B cell (primary cell): ENCODE measurements at places on chromosomes 12 and 14.
A peak's percentile ranks its signal among the peaks of the same experiment; 100 is the strongest.

GRCh38 chr14:69768873-69769272 lies 1.9 kb downstream of the SRSF5 start:
- H3K4me1 ChIP-seq = peaks cover 27% of the 10 kb centered on the region
- no peaks in the 10 kb centered on the region for H3K27me3 ChIP-seq
- no peak overlapping the region for H3K4me3 ChIP-seq

DNA sequence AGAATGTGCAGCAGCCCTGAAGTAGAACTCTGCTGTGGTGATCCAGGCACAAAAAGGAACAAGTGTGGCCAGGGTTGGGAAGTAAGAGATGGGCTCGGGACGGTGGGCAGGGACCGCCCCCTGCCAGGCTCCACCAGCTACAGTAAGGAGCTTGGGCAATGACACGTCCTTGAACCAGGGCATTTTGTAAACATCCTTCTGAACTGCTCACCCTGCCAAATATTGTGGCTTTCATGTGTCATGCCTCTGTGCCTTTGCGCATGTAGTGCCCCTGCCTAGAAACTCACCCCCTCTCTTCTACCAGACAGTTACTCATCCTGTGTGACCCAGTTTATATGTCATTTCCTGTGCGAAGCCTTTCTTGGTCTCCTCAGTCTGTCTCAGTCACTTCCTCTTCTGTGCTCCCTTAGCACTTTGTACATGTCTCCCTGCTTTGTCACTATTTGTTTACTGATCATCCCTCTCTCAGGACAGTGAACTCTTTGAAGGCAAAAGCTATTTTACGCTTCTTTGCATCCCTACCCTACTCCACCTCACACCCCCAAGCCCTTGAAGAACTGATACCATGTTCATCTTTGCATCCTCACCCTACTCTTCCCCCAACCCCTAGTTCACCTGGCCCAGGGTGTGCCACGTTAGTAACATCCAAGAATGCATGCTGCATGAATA lies 108.9 kb upstream of the PLEKHG7 start:
- peak; percentile 94 for DNase-seq
- no peaks in the 10 kb centered on the region for H3K27me3 ChIP-seq
- H3K36me3 ChIP-seq = no peaks in the 10 kb centered on the region
- H3K4me1 ChIP-seq = peaks cover 25% of the 10 kb centered on the region

DNA sequence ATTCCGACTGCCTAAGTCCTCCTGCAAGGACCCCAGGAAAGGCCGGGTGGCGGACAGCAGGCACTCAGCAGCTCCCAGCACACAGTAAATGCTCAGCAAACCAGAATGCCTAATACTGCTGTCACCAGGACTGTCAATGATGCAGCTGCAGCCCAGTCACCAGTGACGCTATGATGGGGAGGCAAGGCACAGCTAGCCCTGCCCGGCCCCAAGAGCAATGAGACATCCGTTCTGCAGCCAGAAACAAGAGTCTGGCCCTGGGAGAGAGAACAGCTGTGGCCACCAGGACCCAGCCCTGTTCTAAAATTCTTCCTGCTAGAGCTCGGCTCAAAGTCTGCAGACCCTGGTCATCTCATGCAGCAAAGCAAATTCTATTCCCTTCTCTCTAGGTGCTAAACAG lies 69.8 kb downstream of the NCOR2 start:
- no peak overlapping the region for H3K4me3 ChIP-seq
- H3K4me1 ChIP-seq = peaks cover 64% of the 10 kb centered on the region
- no peak overlapping the region for H3K27ac ChIP-seq
- DNase-seq = no peak
- H3K36me3 ChIP-seq = no peaks in the 10 kb centered on the region

DNA sequence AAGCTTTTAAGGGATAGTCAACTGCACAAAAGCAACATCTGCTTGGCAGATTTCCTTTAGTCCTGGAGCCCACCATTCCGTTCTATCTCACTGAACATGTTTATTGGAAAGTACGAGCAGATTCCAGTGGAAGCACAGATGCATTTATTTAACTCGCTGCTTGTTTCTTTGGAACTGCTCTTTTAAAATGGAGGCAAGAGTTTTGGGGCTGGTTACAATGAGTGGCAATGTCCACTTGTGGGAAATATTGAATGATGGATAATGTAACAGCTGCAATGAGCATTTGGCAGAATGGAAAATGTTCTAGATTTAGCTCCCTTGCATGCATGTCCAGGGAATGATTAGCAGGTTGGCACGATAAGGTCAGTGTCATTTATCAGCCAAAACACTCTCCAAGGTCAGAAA lies 163.0 kb downstream of the ATP23 start:
- H3K36me3 ChIP-seq = no peaks in the 10 kb centered on the region
- no peak overlapping the region for H3K27ac ChIP-seq
- no peak overlapping the region for H3K4me3 ChIP-seq
- no peaks in the 10 kb centered on the region for H3K4me1 ChIP-seq

GRCh38 chr12:5587711-5588121 lies 155.8 kb downstream of the NTF3 start:
- H3K4me1 ChIP-seq = no peaks in the 10 kb centered on the region
- H3K27me3 ChIP-seq = no peaks in the 10 kb centered on the region
- no peak overlapping the region for H3K27ac ChIP-seq
- DNase-seq = no peak

DNA sequence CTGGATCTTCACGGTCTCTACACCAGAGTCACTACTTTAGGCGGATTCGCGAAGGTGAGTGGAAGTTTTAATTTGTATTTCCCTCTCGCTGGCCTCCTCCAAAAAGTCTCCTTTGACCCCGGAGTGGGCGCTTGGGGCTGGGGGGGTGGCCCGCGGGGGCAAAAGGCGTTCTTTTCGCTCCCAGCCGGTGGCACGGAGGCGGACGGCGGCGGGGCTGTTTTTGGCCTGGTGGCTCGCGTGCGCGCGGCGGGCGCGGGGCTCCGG lies 510 bp downstream of the ARID2 start:
- H3K27ac ChIP-seq = peak overlapping the region; percentile 99
- no peak for DNase-seq
- H3K36me3 ChIP-seq = no peaks in the 10 kb centered on the region
- H3K27me3 ChIP-seq = no peaks in the 10 kb centered on the region

DNA sequence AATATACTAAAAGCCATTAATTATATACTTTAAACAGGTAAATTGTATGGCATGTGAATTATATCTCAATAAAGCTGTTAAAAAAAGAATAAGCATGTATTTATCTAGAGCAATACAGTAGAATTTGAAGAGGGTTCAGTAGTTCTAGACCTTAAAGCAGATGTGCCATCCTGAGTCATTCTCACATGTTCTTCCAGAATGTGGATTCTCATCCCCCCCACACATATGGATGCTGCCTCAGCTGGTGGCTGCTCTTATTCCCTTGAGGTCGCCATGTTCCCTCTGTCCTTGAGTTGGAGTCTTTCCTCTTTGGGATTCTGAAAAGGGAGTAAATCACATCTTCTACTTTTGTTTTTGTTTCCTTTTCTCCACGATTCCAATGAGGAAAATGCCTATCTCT lies 321.3 kb downstream of the AEBP2 start:
- H3K4me1 ChIP-seq = no peaks in the 10 kb centered on the region
- H3K27ac ChIP-seq = no peak overlapping the region
- no peaks in the 10 kb centered on the region for H3K27me3 ChIP-seq
- DNase-seq = no peak

DNA sequence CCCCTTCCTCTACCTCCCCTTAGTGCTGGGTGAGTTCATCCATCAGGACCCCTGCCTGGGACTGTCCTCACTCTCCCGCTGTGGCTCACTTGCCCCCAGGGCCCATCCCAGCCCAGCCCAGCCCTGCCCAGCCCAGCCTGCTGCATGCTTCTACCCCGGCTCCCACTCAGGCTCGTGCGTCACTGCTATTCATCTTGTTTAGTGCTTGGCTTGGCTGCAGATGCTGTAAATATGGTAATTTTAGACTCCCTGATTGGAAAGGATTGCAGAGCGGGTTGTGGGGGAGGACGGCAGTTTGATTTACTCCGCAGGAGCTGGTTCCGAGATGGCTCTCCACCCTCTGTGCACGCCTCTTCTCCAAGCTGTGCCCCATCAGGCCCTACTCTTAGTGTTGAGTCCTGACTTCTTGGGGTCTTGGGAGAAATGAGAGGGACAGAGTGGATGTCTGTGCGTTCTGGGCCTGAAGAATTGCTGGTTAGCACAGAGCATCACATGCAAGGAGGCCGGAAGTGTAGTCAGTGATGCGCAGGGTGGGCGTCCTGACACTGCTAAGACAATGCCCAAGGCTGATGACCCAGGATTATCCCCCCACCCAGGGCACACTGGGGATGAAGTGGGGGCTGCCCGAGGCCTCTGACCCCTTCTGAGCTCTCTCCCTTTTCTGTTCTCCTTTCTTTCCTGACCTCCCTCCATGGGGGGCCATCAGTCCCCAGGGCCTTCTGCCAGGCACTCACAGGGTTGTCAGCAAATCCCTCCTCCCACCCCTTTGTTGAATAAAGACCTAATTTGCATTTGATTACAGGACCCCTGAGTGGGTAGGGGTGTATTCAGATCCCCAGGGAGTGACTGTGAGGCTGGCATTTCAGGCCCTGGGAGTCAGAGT lies 244.4 kb downstream of the ZFP36L1 start:
- DNase-seq = no peak
- H3K4me1 ChIP-seq = peaks cover 20% of the 10 kb centered on the region
- no peaks in the 10 kb centered on the region for H3K27me3 ChIP-seq
- no peak overlapping the region for H3K4me3 ChIP-seq

GRCh38 chr14:49670475-49670874 lies 17.5 kb downstream of the POLE2 start:
- no peak for DNase-seq
- no peaks in the 10 kb centered on the region for H3K27me3 ChIP-seq
- no peaks in the 10 kb centered on the region for H3K4me1 ChIP-seq
- no peak overlapping the region for H3K27ac ChIP-seq
- H3K36me3 ChIP-seq = no peaks in the 10 kb centered on the region

DNA sequence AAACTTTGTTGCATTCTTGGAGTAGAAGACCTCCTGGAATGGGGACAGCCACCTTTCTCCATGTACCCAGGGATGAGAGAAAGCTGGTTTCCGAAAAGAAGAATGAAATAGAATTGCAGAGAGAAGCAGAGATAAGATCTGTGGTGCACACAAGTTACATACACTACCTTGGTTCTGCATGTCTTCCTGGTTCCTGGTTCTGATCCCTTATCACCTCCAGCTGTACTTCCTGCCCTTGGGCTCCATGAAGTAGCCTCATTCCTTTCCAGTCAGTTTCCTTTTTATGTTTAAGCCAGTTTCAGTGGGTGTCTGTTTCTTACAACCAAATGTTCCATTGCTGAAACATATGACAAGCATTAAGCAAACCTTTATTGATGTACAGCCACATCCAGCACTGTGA lies 69.3 kb downstream of the FBXW8 start:
- peaks cover 11% of the 10 kb centered on the region for H3K4me1 ChIP-seq
- H3K36me3 ChIP-seq = peaks cover 1% of the 10 kb centered on the region
- H3K4me3 ChIP-seq = no peak overlapping the region
- no peak for DNase-seq
- no peak overlapping the region for H3K27ac ChIP-seq
- no peaks in the 10 kb centered on the region for H3K27me3 ChIP-seq

GRCh38 chr14:92542766-92543554 lies 29.4 kb downstream of the RIN3 start:
- H3K4me3 ChIP-seq = no peak overlapping the region
- DNase-seq = no peak
- no peaks in the 10 kb centered on the region for H3K36me3 ChIP-seq
- peaks cover 32% of the 10 kb centered on the region for H3K4me1 ChIP-seq
- H3K27me3 ChIP-seq = no peaks in the 10 kb centered on the region

GRCh38 chr14:100599981-100600380 lies 12.8 kb upstream of the BEGAIN start:
- H3K4me3 ChIP-seq = no peak overlapping the region
- no peak overlapping the region for H3K27ac ChIP-seq
- no peak for DNase-seq
- no peaks in the 10 kb centered on the region for H3K4me1 ChIP-seq
- H3K36me3 ChIP-seq = no peaks in the 10 kb centered on the region
